ENCODE measurements at places on chromosomes 12 and 14.

DNA sequence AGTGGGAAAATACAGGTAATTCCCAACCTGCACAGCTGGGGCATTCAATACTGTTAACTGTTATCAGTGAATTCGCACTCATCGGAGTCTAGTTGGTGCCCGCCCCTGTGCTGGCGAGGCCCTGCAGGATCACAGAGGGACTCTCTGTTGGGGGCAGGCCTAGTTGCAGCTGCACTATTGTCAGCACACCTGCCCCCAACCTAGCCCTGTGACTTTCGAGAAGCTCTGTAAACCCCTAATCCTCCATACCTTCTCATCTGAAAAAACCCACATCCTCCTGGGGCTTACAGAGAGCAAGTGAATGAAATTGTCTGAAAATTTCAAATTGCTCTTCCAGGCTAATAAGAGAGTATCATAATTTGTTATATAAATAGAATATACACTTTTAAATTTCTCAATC, 132.2 kb upstream of the NUDT4 start:
- peak; percentile 10 for DNase-seq

DNA sequence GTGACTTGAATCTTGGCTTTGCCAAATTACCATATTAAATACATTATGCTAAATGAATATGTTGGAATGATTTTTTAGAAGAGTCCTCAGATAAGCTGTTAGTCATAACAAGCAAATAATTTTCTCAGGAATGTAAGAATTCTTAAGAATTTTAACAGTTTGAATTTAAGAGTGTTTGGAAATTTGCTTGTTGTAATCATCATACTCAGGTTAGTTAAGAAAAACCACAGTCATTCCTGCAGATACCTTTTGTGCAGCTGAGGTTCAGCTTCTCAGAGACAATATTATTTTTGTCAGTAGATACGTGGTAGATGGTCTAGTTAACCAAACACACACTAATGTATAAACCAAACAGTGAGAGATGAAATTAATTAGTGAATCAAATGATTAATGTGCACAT, 8.9 kb downstream of the WNK1 start:
- DNase-seq: no peak

DNA sequence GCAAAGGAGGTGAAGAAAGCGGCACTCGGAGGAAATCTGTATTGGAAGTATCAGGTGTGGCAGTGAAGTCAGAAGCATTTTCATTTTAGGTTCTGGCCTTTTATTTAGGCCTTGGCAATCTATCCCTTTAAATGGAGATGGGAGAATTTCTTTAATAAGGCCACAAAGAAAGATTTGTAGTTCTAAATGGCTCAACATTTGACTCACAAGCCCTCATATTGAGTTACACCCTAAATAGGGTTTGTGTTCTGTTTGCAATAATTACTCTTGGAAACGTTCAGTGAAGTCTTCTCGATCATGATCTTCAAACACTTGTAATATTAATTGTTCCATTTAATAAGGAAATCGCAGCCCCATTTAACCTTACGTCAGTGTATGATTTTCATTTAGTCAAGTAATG, 25.3 kb upstream of the TMEM260 start:
- DNase-seq: no peak

- DNase-seq: peak; percentile 3
These were observed 1.4 kb upstream of the ARID2 start for GRCh38 chr12:45727980-45728629.

DNA sequence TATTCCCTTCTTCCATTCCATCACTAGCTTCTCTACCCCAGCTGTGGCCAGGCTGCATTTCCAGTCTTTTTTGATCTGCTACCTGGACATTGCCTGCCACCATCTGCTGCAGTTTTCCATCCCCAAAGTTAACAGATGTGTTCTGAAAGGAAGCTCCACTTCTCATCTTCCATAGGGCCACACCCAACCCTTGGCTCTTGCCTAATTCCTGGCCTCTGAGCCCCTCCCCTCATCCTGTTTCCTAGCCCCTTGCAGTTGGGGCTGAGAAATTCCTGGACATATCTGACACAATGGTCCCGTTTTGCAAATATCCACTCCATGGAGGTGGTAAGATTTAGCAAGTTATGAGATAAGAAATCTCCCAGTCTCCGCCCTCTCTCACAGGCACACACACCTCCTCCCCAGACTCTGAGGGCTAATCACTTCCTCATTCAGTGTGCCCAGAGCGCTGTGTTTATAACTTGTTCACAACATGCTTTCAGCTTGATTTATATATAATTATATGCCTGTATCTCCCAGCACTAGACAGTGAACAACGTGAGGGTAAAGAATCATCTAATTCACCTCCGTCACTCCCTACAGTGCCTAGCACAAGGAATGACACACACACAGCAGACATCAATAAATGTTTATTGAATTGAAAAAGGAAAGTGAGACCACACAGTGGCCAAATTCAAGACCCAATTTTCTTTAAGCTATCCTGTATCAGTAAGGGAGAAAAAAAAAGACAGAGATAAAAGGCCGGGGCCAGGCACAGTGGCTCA, 13.4 kb downstream of the SMUG1 start:
- no peak for DNase-seq
